T-helper 17 cell (primary cell): ENCODE measurements at places on chromosomes 5 and 9.

DNA sequence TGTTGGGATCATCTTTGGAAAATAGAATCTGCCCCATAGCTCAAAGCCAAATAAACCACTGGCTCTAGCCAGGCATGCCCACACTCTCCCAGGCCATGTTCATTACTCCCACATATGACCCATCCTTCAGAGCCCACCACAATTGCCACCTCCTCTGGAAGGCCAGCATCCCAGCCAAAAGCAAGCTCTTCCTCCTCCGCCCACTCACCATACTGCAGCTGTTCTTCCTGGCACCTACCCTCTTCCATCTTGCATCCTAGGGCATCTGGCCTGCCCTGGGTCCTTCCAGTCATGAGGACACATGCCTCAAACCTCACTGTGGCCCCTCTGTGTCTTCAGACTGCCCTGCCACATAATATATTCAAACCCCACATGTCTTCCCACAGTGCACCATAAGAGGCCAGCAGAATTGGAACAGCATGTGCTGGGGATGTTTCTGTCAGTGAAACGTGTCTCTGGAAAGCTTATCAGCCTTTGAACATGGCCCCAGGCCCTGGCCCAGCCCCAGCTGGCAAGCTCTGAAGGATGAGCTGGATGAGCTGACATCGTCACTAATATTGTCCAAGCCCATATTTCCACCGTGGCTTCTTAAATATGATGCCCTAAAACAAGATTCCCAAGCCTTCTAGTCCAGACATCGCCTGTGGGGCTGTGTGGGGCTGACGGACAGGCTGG, 230.8 kb downstream of the AGTPBP1 start:
- DNase-seq = no peak

DNA sequence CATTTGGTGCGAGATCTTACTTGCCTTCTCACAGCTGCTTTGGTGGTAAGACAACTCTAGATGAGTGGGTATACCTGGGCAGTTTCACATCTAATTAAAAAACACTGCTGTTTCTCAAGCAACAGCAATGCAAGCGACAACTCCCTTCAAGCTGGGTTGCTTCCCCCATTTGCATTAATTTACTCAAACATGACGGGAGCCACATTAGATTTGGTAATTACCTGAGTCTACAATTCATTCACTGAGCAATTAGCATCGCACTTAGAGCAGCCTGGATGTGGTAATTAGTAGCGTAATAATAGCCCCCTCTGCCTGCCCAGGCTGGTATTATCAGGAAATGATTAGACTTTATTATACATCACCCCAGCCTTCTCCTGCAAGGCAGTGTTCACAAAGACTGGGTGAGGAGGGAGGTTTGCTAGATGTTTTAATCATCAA, 73.4 kb downstream of the FBXO38 start:
- no peak for DNase-seq

- no peak for DNase-seq
These were observed 9.7 kb upstream of the OBP2A start for GRCh38 chr9:135536216-135536615.

DNA sequence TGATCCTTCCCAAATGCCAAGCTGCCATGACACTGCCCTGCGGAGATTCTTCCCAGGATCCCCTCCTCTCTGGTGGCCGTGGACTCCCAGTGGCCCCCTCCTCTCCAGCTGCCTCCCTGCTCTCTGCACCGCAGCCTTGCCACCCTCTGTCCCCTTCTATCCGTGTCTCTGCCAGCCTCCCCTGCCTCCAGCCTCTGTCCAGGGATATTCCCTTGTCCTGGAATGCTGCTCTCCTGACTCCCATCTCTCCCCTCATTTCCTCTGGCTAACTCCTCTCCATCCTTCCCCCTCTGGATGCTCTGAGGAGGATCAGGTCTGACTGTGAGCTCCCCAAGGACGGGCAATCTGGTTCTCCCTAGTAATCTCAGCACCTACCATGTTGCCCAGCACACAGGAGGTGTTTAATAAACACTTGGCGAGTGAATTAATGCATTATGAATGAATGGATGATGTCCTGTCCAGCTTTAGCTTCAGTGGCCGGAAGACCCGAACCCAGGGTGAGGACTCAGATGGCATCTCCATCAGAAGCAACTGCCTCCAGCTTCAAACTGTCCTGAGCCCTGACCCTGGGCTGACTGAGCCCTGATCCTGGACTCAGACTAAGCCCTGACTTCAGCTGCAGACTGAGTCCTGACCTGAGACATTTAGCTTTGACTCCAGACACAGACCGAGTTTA, 7.5 kb upstream of the CRB2 start:
- DNase-seq = no peak

DNA sequence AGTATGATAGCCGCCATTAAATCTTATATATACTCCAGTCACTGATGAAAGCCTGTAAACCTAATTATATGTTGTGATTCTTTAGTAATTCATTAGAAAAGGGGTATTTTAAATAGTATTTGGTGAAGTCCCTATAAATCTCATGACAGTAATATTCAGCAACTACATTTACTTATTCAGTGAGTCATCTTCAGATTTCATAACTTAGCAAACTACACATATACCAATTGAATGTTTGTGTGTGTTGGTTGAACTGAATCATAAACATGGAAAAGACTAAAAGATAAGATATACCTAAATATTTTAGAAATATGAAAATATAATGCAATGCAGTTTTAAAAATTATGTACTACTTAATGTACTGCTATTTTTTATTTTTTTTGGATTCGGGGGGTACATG, 1050.4 kb downstream of the MAT2B start:
- DNase-seq = no peak

GRCh38 chr5:112217843-112218579, 201.1 kb downstream of the EPB41L4A start:
- DNase-seq = no peak

- no peak for DNase-seq
These were observed 132.0 kb downstream of the FAM174A start for GRCh38 chr5:100667161-100667630.

DNA sequence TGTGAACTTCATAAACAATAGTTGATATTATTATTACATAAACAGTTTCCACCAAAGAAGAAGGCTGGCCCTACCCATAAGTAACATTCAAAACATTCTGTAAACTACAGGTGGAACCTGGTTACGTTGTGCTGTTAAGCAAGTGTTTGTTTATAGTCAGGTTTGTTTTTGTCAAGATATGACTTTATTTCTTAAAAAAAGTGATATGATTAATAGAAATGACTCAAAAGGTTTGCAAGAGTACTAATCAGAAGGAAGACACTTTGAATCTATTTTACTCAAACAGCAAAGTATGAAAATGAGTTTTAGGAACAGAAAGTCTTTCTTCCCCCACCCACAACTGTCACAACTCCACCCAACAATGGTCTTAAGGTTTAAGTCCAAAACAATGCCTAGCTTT, 220.8 kb downstream of the PLK2 start:
- DNase-seq = no peak

DNA sequence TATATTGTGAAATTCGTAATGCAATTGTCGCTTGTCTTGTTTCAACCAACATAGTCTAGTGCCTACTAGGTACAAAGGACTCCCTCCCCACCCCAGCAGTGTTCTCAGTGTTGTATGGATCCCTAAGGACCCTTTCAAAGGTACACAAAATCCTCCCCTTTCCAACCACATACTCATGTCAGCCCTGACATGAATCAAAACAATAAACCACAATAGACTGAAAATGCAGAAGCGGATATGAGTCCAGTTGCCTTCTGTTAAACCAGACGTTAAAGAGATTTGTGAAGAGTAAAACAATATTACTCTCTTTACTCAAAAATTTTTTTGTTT, 82.4 kb upstream of the IFNK start:
- DNase-seq = no peak

- DNase-seq = no peak
These were observed 13.1 kb downstream of the LOX start for GRCh38 chr5:122064992-122065391.

DNA sequence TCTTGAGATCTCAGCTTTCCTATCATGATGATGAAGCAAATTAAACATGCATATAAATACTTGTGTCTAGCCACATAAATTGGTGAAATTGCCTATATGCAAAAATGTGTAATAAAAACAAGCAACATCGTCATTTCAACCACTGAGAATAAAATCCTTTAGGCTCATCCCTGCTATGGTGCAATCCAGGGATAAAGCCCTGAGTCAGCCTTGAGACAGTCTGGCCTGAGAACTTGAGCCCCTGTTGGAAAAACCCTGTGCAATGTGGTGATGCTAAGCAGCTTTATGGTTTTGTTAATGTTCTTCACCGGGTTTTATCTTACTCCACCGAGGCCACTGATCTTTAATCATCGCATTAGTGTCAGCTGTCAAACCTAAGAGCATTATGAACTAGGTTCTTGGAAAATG, 170.5 kb downstream of the DCP2 start:
- DNase-seq = no peak

- DNase-seq = no peak
These were observed 410.2 kb upstream of the IRX2 start for GRCh38 chr5:3161672-3162071.

- DNase-seq = no peak
These were observed 194.2 kb downstream of the NSG2 start for GRCh38 chr5:174239718-174240117.

DNA sequence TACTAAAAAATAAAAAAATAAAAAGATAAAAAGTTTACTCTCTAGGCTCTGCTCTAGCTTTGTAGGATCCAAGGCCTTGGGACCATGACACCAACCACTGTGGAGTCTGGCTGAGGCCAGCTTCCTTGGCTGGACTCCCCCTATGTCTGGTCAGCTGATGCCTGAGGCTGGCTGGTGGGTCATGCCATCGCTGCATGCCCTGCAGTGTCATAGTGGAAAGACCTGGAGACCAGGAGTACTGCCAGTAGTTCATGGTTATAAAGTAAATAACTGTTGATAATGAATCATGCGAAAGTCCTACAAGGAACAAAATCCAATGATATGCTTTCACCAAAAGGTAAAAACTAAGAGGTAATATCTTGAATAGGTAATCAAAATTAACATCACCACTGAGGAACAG, 43.2 kb downstream of the GARNL3 start:
- DNase-seq = no peak

DNA sequence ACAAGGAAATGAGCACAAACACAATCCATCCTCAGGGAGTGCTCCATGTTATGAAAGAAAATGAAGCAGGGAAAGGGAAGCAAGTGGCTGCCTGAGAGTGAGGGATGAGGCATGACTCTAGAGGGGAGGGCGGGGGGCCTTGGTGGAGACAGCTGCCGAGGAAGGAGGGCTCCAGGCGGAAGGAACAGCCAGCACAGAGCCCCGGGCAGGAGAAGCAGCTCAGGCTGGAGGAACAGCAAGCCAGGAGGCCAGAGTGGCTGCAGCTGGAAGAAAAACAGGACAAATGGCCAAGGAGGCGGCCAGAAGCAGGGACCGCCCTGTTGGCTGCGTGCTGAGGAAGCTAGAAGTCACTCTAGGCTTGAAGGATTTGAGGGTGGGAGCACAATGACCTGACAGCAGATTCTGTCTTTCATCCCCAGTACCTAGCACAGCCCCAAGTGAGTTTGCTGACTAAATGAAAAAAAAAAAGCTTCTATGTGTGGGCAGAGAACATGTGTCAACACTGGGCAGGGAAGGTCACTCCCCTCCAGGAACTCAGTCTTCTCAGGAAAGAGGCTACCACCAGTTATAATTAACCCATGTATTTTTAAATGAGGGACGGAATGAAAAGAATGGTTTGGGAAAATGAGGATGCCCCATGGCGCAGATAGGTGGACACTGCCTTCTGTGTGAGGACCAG, 142.8 kb downstream of the DCP2 start:
- DNase-seq = no peak

DNA sequence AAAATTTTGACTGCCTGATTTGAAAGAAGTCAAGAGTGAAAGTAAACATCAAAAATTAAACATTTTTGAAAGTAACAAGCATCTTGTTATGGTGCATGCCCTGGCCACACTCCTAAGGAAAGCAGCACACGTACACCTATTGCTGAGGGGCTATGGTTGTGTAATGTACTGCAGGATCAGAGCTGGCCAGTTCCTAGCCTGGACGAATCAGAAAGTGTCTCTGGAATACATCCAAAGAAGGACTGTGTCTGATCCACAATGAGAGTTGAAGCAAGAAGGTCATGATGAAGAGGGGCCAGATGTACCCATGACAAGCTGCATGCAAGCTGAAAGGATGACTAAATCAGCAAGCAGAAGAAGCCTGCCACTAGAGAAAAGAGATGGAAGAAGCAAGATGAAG, 618.2 kb downstream of the TLE1 start:
- no peak for DNase-seq

DNA sequence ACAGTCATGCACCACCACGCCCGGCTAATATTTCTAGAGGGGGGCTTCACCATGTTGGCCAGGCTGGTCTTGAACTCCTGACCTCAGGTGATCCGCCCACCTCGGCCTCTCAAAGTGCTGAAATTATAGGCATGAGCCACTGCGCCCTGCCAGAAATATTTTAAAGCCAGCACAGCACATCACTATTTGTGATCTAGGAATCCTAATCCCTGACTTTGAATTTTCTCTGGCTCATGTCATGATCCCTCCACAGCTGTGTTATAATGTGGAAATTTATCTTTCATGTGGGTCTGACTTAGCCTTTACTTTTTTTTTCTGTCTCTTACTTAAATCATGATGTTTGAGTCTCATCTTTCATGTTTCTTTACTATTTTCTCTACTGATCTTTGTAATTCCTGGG, 18.7 kb upstream of the ITGA1 start:
- DNase-seq = no peak

- no peak for DNase-seq
These were observed 13.8 kb downstream of the PROP1 start for GRCh38 chr5:177982072-177982727.

DNA sequence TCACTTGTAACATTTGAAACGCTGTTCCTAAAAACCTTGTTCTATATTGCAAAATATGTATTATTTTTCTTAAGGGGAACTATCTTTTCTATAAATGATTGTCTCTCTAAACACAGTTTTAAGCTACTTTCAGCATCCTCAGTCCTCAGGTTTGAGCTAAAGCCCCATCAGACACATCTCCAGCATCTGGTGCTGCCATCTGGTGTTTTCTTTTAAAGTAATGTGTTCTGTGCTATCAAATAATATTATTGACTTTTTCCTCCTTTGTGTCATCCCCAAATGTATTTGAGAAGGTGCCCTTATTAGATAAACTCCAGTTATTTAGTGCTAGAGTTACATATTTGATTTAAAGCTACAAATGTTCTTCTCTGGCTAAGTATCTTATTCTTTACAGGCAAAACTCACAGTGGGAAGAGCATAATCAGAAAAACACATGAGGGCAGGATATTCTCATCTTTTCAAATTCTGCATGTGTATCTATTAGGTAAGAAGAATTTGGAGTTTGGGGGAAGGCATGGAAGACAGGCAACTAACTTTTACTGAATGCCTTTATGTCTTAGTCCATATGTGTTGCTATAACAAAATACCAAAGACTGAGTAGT, 27.5 kb downstream of the ZNF474 start:
- no peak for DNase-seq

DNA sequence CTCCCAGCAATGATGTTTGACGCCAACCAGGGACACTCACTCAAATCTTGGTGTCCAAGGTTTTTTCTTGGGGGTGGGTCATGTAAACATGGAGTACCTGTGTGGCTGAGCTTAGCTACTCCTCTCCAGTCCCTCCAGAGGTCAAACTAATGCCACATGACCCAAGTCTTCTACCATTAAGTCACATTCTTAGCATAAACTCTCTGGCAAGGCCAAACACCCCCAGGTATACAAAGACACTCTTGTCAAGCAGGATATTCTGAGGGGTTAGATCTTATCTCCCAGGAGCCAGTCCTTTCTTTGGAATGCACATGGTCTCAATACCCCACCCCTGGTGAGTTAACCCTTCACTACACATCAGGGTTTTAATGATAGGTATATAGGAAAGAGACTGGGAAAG, 161.4 kb downstream of the PDZD2 start:
- no peak for DNase-seq
